Stimulated activated CD8-positive, alpha-beta memory T cell treated with anti-CD3 and anti-CD28 coated beads, Interleukin-7, amount 100 ng/mL, for 1 hour (primary cell): ENCODE measurements at places on chromosomes 3 and 15.
A peak's percentile ranks its signal among the peaks of the same experiment; 100 is the strongest.

DNA sequence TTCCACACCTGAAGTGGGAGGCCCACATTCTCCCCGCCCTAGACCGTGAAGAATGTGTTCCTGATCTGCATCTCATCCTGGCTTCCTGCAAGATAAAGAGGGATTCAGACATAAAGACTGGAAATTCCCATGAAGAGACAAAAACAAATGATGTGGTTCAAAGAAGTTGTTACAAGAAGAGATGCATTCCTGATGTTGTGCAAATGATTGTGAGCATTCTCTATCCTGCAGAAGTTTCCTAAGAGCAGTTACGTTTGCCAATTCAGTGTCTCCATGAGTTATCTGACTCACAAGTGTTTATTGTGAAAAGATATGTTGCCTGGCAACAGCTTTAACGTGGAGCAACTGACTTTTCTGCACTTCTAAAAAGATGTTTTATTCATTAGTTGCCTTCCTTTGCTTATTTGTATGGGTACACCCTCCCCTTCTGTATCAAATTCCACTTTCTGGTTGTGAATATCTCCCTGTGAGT, 107.8 kb downstream of the ZIC4 start:
- no peak for DNase-seq

GRCh38 chr15:68930268-68931022, at the start of gene SPESP1:
SPESP1 (plus strand) TSS chr15:68930525; CDS start chr15:68930654, 129 bp downstream.
- no peak for DNase-seq

DNA sequence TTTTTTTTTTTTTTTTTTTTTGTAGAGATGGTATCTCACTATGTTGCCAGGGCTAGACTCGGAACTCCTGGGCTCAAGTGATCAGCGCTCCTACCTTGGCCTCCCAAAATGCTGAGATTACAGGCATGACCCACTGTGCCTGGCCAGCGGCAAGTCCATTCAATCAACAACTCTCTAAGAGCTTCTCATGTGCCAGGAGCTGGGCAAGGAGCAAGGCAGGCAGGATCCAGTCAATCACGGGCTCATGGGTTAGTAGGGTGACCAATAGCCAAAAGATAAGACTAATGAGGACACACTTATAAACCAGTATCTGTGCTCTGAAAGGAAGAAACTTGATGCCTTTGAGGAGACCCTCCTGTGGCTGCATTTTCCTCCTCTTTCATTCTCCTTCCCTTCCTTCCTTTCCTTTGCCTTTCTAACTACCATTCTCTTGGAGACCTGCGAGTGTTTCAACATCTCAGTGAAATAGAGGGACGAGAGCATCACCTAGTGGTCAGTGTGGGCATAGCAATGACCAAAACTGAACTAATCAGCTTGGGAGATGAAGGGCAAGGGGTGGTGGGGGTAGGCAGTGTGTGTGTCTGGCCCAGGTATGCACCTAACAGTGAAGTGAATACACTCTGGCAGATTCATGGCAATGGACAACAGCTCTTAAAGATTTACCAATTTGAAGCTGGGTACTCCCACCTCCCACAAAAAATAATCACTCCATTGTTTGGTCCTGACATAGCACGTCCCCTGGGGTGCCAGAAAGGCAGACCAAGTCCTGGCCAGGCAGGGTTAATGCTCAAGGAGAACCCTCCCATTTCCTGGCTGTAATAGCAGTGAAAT, 6.3 kb downstream of the RPP25 start:
- DNase-seq, result peak; percentile 64

- no peak for DNase-seq
Measured at GRCh38 chr3:30538791-30539190, 67.6 kb upstream of the TGFBR2 start.

DNA sequence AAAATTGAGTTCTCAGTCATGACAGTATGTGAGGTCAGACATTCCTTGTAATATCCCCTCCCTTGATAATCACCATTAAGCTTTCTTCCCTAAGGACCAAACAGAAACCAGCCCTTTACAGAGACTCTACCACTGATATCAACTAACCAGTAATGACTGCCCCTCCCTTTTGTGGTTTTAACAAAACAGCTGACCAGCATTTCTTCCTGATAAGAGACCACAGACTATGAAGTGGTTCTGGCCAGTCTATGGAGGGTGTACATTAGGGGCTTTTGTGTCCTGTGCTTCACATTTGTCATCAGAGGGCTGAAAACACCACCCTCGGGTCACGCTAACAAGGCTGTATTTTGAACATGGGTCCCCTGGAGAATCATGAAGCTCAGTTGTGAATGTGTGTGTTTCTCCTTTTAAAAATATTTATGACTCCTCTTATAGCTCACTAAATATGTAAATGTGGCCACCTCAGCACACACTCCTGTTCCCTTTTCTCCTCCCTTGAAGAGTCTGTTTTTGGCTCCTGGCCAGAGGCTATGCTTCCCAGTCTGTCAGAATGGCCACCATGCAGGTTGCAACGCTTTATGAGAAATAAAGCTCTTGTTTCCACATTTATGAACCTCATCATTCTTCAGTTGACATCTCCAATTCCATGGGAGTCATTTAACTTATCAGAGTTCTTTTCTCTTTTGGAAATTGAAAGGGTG, 239.3 kb downstream of the CPNE4 start:
- no peak for DNase-seq

- no peak for DNase-seq
Measured at GRCh38 chr3:105493305-105493892, 126.7 kb downstream of the ALCAM start.

GRCh38 chr3:46090161-46090591, 62.9 kb upstream of the XCR1 start:
- DNase-seq, result no peak

- no peak for DNase-seq
Measured at GRCh38 chr15:70466305-70466704, 297.1 kb downstream of the UACA start.

DNA sequence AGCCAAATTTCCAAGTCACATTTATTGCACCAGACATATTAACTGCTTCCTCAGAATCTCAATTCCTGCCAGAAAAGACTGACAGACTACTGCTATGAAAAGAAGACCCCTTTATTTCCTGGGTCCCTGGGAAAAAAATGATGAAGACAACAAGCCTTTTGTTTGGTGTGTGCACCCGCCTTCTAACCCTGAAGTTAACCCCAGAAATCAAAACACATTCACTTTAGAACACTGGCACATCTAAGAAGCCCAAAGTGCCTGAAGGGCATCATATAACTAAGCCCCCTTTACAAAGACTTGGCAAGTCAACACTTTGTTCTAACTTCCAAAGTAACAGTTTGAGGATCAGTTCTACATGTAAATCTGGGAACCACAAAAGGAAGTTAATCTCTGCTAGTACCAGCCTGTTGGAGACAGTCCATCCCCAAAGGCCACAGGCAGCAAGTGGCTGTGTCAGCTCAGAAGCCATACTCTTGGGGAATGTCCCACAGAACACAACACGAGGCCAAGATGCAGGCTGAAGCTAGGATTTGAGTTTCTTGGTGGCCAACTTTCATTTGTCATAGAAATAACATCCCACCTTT, 16.3 kb upstream of the ATP1B3 start:
- no peak for DNase-seq

- no peak for DNase-seq
Measured at GRCh38 chr3:153864793-153865192, 256.4 kb upstream of the ARHGEF26 start.

DNA sequence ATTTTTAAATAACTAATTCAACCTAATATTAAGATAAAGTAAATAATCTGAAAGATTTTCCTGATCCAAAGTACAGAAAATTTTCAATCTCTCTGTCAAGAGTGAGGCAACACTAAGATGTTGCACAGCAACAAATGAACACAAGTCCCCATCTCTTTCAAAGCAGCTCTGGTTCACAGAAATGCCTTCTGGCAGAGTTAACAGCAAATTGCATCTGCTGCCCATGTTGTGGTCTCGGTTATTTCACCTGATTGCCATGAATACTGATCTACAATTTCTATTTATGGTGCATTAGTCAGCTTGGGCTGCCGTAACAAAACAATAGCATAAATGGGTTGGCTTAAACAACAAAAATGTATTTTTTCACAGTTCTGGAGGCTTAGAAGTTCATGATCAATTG, 167.3 kb downstream of the BCHE start:
- no peak for DNase-seq

GRCh38 chr3:45464336-45465170, 76.2 kb downstream of the LARS2 start:
- DNase-seq, result no peak

DNA sequence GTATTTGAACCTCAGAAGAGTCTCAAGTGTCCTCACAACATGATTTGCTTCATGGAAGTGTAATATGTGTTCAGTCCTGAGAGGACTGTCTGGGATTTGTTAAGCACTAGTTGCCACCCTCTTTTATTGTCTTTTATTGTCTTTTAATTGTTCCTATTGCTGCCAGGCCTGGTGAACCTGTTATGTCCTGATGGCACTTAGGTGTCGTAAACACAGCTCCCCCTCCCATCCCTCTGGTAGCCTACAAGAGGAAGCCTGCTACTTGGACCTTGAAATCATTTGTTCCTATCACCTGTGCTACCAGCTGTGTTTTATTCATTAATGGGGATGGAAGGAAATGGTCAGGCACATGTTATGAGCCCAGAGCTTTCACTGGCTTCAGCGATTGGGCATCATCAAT, 19.3 kb downstream of the CCNB2 start:
- DNase-seq, result no peak

- no peak for DNase-seq
Measured at GRCh38 chr3:55491296-55491816, 4.2 kb upstream of the WNT5A start.

- no peak for DNase-seq
Measured at GRCh38 chr15:50823281-50823680, 57.8 kb upstream of the SPPL2A start.

DNA sequence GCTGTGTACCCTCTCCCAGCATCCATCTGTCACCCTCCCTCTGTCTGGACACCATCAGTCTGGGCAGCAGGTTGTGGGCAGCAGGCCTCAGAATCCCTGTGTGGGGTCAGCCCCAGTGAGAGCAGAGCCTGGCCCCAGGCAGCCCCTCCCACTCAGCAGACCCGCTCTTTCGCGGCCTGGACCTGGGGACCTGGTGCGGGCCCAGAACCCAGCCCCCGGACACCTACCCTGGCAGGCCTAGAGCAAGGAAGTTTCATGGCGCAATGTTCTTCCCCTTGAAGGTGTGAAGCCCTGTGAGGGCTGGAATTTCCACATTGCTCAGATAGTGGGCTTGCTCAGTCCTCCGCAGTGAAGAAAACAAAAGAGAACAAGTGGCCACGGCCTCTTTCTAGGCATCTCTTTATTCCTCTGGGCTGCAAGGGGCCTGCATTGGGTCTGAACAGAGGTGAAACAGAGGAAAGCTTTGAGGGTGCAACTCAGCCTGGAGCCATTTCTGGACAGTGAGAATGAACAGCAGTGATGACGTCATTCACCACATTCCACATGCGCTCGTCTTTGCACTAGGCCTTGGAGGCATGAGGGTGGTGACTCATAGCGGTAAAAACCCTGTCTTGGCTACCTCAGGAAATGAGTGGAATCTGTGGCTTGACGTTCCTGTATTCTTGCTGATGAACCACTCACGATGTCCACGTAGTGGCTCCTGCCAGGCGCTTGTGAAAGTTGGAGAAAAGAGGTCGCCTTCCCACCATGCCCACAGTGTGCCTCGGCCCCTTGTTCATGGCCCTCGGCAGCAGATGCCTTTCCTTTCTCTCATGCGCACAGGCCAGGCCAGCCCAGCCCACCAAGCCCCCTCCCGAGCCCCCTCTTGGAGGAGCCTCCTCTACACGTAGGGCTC, 66.1 kb downstream of the SLC30A4 start:
- DNase-seq, result peak; percentile 19

- no peak for DNase-seq
Measured at GRCh38 chr15:43508991-43509659, 8.3 kb upstream of the MAP1A start.

DNA sequence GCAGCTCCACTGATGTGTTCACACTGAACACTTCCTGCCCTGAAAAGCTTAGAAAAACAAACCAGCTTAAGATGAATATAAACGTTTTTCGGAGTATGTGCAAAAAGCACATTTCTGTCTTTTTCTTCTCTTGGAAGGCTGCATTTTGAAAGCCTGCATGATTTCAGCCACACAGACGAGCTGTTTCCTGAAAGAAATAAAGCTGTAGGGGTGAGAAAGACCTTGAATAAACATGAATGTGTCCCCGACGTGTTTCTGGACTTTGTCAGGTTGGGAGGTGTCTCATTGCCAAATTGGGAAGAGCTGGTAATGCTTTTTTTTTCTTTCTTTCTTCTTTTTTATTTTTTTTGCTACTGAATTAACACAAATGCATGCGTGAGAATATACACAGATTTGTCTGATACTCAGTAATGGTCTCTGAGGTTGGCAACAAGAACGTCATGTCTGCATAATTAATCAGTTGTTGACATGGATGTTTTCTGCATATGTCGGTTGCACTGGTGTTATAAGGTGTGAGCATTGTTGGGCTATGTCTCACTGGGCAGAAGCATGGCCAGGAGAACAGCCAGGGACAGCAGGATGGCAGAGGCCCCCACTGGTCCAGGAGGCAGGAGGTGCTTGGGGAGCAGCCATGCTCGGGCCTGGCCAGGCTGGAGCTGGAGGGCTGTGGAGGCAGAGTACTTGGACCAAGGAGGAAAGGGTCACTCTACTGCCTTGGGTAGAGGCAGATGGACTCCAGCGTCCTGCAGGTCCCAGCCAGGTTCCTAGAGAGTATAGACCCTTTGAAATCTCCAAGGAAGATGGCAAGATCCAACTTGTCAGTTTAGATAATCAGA, 39.0 kb downstream of the ADAMTSL3 start:
- no peak for DNase-seq

DNA sequence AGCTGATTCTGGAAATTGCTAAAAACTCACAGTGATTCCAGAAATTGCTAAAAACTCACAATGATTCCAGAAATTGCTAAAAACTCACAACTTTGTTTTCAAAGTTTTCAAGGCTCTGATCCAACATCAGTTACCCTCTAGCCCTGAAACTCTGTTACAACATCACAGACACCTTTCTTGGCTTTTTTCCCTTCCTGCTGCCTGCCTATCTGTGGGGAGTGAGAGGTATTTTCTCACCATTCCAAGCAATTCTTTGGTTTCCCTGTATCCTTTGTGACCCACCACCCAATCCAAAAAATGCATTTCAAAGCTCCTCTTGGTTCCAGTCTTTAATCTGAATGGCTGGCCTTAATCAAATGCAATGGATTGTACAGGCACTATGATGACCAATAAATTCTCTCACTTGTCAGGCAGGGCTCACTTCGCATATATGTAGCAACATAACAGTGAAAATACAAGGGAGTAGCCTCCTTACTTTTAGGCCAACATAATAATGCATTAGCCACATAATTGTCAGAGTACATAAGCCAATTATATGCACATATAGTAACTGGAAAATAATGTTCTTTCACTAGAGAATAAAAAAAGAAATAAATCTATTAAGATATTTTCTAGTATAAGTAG, 1139.0 kb downstream of the ROBO2 start:
- DNase-seq, result no peak

GRCh38 chr3:110811050-110811449, 260.6 kb upstream of the NECTIN3 start:
- no peak for DNase-seq

DNA sequence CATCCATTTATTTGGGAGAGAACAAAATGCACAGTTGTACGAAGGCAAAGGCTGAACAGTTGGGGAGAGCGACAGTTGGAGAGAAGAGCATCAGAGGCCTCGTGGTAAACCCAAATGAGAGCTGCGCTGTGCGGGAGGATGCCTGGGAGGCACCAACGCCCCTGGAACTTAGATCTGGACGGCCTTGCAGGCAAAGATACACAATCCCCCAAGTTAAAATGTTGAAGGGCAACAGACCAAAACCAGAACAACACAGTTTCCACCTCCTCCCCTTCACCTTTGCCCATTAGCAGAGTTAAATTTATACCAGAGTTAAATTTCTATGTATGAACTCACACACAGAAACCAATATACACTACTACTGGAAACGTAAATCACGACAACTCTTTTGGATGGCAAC, 339.6 kb downstream of the RORA start:
- no peak for DNase-seq
